Pancreas (tissue), 10 donors: ENCODE measurements at places on chromosomes 13 and 19. TPM values are rescaled to one million over a fixed set of nuclear protein-coding genes. Genes with fewer than 3 reads are reported as not detected.

RAB3A gene
- 4.4 TPM for polyA plus RNA-seq

ZSCAN4 gene
- 0.05 TPM for polyA plus RNA-seq

SIGLEC12 gene
- polyA plus RNA-seq = not detected

MBD3L2 gene
- polyA plus RNA-seq = not detected

KLF1 gene
- not detected for polyA plus RNA-seq

ZNF230 gene
- 1.9 TPM for polyA plus RNA-seq

PNMA8C gene
- polyA plus RNA-seq = 0.15 TPM

IZUMO1 gene
- polyA plus RNA-seq = 3.8 TPM
